NCI-H345 (cell line): ENCODE measurements at places on chromosomes 13 and 19.

- DNase-seq: no peak
These were observed 27.0 kb upstream of the TPT1 start for GRCh38 chr13:45368005-45368404.

DNA sequence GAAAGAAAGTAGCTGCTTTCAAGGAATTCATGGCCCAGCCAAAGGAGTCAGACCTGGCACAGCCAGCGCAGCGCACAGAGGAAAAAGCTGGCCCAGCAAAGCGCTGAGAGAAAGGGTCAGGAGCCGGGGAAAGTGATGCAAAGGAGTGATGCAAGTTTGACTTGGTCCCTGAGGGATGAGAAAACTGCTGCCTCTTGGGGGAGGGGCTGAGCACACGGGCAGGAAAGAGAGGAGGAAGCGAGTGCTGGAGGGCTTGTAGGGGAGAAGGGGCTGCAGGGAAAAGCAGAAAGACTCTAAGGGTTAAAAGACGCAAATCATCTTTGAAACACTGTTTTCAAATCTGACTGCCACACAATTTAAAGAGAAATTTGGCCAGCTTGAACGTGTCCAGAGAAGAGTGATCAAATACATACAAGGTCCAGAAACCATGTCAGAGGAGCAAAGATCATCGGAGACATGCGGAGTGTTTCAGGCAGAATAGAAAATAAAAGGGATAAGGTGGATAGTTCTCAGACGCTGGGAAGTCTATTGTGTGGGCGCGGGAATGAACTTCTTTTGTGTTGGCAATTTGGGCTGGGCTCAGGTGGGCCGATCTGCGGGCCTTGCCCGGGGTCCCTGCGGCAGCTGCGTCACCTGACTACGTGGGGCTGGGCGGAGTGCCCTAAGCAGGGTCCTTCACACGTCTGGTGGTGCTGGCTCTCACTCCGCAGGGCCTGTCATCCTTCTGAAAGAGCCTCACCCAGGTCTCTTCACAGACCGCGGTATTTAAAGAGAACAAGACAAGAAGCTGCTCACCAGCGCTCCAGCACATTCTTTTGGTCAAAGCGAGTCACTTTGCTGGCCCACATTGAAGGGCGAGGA lies 18.1 kb downstream of the N4BP2L1 start:
- DNase-seq: no peak

DNA sequence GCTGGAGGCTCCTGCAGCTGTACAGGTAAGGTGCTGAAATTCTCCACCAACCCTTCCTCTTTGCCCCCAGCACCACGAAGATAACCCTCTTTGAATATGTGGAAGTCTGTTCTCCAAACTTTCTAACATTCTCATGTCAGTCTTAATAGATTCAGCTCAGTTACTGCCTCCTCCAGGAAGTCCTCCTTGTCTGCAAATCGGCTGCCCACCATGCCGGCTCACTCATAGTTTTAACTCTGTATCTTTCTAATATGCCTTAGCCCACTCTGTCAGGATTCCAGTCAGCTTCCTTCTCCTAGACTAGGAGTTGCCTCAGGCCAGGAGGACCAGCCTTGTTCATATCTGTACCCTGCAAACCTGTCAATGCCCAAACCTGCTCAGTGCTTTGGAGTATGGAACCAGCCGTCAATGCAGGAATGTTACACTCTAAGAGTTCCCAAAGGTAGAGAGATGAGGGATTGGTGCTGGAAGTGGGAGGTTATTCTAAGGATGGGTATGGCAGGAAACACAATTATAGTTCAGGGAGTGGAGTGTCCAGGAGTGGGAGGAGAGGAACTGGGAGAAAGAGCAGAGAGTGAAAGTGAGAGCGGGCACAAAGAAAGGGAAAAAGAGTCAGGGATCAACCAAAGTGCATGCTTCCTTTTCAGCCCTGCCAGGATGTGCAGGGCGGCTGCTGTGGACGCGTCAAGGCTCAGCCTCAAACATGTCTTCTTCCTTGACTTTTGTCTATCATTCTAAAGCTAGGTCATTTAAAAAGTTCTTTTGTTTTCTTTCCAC lies 38.0 kb upstream of the ALOX5AP start:
- no peak for DNase-seq

DNA sequence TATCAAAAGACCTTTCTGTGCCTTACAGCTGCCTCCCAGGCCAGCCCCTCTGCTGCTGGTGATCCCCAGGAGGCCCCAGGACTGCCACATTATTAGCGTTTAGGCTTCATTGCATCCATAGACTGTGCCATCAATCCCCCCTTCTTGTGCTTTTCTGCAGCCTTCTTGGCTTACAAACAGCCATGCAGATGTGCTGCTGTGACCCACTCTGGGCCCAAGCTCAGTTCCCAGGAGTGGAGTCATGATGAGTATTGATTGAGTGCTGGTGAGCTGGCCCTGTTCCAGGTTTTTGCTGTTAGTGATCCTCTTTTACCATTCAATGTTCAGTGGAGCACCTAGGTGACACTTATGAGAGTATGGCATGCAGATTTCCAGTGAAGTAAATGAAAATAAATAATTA lies 59.9 kb upstream of the SLAIN1 start:
- DNase-seq: peak; percentile 91

DNA sequence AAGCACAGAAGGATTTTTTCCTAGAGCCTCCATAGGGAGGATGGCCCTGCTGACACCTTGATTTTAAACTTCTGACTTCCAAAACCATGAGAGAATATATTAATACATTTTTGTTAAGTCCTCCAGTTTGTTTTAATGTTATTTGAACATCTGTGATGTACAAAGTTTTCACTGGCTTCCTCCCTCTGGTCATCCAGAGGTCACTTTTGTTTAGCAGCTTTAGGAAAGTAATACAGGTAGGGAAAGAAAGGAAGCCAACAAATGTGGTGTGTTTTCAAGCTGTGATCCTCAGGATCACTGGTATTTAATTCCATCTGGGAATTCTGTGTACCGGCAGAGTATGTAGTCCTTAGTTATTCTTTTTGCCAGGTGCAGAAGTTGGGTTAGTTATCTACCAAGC lies 488.8 kb upstream of the ATXN8OS start:
- DNase-seq: no peak

- DNase-seq: no peak
These were observed 18.5 kb downstream of the MAN2B1 start for GRCh38 chr19:12648088-12648487.

GRCh38 chr19:13691569-13692435 lies 72.5 kb upstream of the MRI1 start:
- DNase-seq: peak; percentile 74

DNA sequence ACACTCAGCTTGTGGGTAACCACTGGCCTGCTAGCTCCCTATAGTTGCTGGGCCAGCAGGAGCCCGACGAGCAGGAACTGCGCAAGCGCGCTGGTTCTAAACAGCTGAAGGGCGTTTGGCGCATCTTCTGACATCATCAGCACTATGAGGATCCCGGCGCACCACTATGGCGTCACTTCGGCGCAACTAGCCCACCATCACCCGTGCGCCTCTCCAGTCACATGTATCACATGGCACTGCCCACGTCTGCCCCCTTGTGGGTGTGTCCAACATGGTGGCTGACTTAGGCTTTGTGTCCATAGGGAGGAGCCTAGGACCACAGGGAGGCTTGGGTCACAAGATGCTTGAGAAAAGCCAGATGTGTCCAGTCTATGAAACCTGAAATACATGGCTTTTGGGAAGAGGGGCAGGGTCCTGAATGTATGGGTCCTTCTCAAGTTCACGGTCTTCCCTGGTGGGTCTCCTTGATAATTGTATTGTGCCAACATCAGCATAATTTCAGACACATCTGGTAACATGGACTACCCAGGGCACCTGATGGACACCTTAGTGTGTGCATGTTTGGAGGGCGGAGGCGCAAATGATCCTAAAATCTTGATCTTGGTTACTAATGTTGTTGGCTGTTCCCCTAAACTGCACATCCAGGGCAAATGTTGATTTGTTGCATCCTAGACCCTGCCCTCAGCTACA lies 18.0 kb downstream of the KLK4 start:
- DNase-seq: no peak

DNA sequence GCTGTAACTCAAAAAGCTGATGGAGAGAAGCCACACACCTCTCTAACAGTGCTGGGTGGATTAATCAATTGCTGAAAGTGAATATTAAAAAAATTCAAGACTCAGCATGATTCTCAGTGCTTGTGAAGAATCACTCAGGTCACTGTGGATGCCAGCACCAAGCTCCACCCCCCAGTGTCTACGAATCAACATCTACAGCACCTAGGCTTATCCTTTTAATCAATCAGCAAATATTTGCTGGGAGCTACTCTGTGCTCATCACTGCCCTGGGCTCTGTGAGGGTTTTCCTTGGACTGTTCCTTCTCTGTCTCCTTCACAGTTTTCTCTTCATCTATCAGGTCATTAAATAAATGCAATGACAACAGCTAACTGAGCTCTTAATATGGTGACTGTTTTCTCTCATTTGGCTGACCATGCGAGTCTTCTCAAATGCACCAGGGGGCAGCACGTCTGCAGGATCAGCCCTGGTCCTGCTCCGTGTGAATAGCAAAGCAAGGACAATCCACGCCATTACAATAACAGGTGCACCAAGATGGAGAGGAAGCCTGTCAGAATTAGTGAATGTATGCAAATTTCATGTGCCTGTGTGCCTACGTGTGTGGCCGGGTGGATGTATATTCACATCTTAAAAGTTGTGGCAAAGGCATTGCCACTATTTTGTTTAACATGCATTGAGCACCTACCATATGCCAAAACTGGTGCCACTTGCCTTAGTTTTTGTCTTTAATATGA lies 14.6 kb upstream of the C13orf42 start:
- DNase-seq: peak; percentile 50

- DNase-seq: no peak
These were observed 40.4 kb upstream of the GRTP1 start for GRCh38 chr13:113404366-113404722.
